ENCODE measurements at places on chromosomes 2 and 18.

- DNase-seq, result no peak
Observed at GRCh38 chr2:133409581-133410285, 158.5 kb downstream of the NCKAP5 start.

DNA sequence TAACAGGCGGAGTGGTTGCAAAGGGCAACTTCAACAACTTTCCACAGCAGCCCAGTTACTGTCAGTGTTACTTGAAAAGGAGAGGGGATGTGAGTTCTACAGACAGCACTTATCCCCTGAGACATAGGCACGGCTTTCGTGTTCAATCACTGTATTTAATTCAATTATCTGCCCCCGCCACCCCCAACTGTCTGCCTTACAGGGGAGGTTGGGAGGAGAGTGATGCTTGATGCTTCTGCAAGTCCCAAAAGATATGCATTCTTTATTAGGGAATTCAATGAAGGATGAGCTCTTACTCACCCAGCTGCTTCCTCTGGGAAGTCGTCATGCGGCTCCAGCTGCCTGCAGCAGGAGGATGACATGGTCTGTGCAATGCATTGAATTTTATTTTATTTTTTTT lies 639.9 kb downstream of the DCC start:
- no peak for DNase-seq

GRCh38 chr2:186460465-186460864 lies 25.6 kb upstream of the ZC3H15 start:
- DNase-seq, result no peak

DNA sequence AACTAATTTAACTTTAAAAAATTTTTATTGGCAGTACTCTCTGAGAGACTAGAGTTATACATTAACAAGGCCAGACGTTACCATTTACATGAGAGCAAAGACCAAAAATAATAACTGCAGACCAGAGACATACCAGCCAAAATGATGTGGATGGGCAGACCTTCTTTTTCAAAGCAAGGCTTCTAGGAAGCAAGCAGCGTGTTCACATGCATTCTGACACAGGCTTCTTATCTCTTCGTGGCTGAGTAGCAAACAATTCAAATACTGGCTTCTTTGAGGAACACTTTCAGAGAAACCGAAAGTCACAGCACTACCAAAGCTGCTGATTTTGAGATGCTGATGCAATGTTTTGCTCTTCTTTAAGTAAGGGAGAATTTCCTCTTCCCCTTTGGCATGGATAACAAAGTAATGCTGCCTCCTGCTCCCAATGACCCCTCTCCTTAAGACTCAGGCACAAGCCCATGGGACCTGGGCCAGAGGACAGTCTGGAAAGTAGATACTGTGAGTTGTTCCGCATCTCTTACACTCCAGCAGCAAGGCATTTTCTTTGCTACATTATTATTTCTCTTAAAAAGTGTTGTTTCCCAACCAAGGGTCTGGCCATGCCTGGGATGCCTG lies 181.9 kb downstream of the MREG start:
- DNase-seq, result peak; percentile 59
